ENCODE measurements at places on chromosomes 7 and 10. TPM values are rescaled to one million over a fixed set of nuclear protein-coding genes. Genes with fewer than 3 reads are reported as not detected.

PRSS37 gene
- not detected for total RNA-seq

GRCh38 chr7:23235813-23236221 is 10.8 kb upstream of the GPNMB start:
- no peak for DNase-seq
- H3K4me3 ChIP-seq = no peak overlapping the region
- H3K27ac ChIP-seq = no peak overlapping the region

DNA sequence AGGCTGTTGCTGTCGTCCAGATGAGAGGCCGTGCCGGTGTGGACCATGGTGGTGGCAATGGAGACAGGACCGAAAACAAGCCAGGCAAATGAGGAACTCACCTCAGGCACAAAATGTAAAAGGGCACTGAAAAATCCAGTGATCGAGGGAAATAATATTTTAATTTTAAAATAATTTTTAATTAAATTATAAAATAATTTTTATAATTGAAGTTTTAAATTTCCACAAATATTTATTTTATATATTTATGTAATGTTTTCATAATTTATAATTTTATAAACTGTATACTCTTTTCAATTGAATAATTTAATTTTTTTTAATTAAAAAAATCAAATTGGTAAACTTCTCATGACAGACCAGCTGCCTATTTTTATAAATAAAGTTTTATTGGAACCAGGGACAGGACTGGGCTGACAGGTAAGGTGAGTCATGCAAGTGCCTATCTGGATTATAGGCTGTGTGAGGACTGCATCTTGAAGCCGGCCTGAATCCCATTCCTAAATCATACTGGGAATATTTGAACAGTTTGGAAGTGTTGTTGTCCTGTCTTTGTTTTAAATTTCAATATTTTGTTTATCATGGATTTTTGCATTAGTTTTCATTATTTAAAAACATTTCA is 15.6 kb downstream of the ACSM6 start:
- no peaks in the 10 kb centered on the region for H3K36me3 ChIP-seq
- H3K27ac ChIP-seq = no peak overlapping the region
- H3K27me3 ChIP-seq = no peaks in the 10 kb centered on the region
- peaks cover 9% of the 10 kb centered on the region for H3K4me1 ChIP-seq
- no peak overlapping the region for H3K4me3 ChIP-seq

DNA sequence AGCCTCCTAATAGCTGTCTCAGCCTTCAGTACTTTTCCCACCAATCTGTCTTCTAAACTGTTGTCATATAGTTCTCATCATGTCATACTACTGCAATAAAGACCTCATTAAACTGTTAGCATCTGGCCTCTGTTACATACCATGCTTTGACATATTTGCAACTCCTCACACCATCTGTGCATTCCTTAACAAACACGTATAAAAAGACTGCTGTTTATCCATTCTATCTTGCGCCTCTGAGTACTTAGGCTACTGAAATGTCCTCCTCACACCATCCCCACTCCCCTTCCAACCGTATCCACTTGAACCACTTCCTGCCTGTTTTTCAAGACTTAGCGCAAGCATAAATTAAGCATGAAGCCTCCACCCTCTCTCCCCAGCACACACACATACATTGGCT is 41.6 kb downstream of the SLC16A9 start:
- no peak overlapping the region for H3K4me3 ChIP-seq
- H3K36me3 ChIP-seq = no peaks in the 10 kb centered on the region
- no peaks in the 10 kb centered on the region for H3K4me1 ChIP-seq
- no peak overlapping the region for H3K27ac ChIP-seq
- peaks cover 3% of the 10 kb centered on the region for H3K27me3 ChIP-seq
- no peak for DNase-seq

- H3K4me3 ChIP-seq = no peak overlapping the region
- peaks cover 34% of the 10 kb centered on the region for H3K36me3 ChIP-seq
- H3K27ac ChIP-seq = no peak overlapping the region
- no peak for DNase-seq
Observed at GRCh38 chr10:116913695-116914094, 64.4 kb downstream of the ENO4 start.

ADRA2A gene
- 1.5 TPM for total RNA-seq

- no peaks in the 10 kb centered on the region for H3K27me3 ChIP-seq
- no peak overlapping the region for H3K4me3 ChIP-seq
- H3K36me3 ChIP-seq = no peaks in the 10 kb centered on the region
Observed at GRCh38 chr7:137454246-137454724, 110.8 kb upstream of the PTN start.

GRCh38 chr10:817371-817770 is 114.1 kb downstream of the LARP4B start:
- H3K27me3 ChIP-seq = peaks cover 8% of the 10 kb centered on the region
- peaks cover 72% of the 10 kb centered on the region for H3K36me3 ChIP-seq
- no peak overlapping the region for H3K27ac ChIP-seq
- no peak for DNase-seq
- H3K4me3 ChIP-seq = no peak overlapping the region
- peaks cover 5% of the 10 kb centered on the region for H3K4me1 ChIP-seq

DNA sequence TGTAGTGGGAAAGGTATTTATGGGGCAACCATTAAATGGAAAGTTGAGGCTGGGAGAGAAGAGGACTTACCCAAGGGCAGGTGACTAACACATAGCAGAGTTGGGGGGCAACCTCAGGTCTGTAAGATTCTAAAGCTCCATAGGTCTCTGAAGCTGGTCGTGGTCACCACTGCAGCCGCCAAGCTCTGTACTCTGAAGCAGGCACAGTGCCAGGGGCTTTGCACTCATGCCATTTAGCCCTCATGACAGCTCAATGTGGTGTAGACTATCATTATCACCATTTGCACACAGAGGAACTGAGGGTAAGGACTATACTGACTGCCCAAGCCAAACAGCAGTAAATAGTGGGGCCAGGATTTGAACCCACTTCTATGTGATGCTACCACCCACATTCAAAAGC is 32.5 kb upstream of the TMEM273 start:
- H3K4me3 ChIP-seq = no peak overlapping the region
- H3K36me3 ChIP-seq = no peaks in the 10 kb centered on the region
- no peak for DNase-seq
- H3K27ac ChIP-seq = no peak overlapping the region
- peaks cover 2% of the 10 kb centered on the region for H3K4me1 ChIP-seq

GRCh38 chr7:50774319-50774718 is 8.4 kb downstream of the GRB10 start:
- peaks cover 46% of the 10 kb centered on the region for H3K36me3 ChIP-seq
- no peak for DNase-seq
- peaks cover 25% of the 10 kb centered on the region for H3K4me1 ChIP-seq
- no peak overlapping the region for H3K27ac ChIP-seq

ASIC3 gene
- total RNA-seq = 3.4 TPM

DNA sequence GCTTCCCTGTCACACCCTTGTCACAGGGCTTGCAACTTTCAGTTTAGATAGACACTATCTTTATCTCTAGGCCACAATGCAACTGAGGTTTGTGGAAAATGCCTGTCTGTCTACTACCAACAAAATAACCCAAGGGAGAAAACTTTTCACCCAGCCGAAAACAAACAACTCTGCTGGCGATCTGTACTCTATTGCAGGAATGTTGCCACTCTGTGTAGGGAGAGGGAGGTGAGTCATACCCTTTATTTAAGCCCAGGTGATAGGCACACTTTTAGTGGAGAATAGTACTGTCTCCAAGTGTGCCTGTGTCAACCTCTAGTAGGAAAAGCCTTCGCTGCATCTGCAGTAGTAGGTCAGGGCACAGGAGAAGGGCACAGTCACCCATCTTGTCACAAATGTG is 108.3 kb downstream of the SLC25A40 start:
- no peak overlapping the region for H3K27ac ChIP-seq
- peaks cover 4% of the 10 kb centered on the region for H3K36me3 ChIP-seq
- no peaks in the 10 kb centered on the region for H3K27me3 ChIP-seq
- no peaks in the 10 kb centered on the region for H3K4me1 ChIP-seq
- no peak for DNase-seq

DNA sequence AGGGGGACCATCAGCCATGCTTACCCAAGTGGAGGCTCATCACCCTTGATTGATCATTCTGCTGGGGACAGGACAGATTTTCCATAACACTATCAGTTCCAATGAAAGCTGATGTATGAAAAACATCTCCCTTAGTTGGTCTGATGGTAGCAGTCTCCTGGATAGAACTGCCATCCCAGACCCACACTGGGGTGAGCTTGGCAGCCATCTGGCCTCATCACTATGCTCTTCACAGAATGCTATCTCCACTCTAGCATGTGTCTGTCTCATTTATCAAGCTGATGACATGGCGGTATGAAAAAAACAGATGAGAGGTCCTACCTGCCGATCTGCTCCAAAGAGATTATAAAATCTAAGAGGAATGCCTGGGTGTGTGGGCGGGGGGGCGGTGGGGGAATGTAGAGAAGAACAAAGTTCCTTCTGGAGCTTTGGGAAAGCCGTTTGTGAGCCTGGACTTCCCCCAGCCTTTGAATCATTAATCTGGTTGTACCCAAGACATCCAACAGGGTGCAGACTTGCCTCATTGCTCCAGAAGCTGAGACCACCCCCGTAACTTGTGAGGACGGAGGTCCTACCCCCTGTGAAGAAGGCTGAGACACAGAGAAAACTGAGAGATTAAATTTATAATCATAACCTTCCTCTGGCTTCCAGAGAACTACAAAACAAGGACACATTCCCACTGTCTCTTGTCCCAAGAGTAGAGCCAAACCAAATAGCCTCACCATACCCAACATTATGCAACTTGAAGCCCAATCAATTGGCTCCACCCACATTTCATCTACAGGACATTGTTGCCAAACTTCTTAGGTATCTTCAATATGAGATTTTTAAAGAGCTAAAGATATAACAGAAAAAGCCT is 340.8 kb downstream of the KCNMA1 start:
- no peak overlapping the region for H3K4me3 ChIP-seq
- no peaks in the 10 kb centered on the region for H3K36me3 ChIP-seq
- H3K4me1 ChIP-seq = no peaks in the 10 kb centered on the region
- no peak for DNase-seq
- H3K27ac ChIP-seq = no peak overlapping the region

DNA sequence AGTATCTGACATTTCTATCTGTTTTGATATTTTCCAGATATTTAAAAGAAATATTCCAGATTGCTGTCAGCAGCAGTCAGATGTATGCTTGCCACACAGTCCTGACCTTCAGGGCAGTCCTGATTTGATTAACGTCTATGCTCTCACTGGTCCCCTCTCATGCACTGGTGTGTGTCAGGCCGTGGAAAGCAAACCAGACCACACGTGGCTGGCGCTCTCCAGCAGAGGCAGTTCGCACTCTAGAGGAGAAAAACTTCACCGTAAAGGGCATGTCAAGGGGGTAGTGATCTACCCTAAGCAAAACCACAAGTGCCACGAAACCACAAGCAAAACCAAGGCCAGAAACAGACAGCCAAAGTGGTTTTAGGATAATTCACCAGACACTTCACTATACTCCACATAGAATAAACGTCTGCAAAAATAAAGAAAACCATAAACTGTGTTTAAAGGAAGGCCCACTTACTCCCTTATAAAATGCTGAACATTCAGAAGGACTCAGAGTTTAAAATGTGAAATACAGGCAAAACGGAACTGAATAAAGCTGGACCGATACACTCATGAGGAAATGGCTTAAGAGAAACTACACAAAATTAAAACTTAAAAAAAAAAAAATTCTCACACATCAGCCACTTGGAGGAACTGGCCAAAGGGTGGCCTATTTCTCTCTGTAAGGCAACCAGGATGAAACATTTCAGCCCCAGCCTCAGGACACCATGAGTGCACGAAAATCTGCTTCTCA is 26.4 kb downstream of the PARP12 start:
- DNase-seq = no peak
- H3K36me3 ChIP-seq = no peaks in the 10 kb centered on the region
- H3K27ac ChIP-seq = no peak overlapping the region
- peaks cover 36% of the 10 kb centered on the region for H3K4me1 ChIP-seq
- no peak overlapping the region for H3K4me3 ChIP-seq
- no peaks in the 10 kb centered on the region for H3K27me3 ChIP-seq

GRCh38 chr10:73439605-73440312 is 6.4 kb upstream of the MSS51 start:
- H3K4me3 ChIP-seq = no peak overlapping the region
- H3K4me1 ChIP-seq = no peaks in the 10 kb centered on the region
- no peak for DNase-seq
- no peak overlapping the region for H3K27ac ChIP-seq

SPDYE2 gene
- total RNA-seq = not detected

NUTM2E gene
- 0.46 TPM for total RNA-seq

Data from endothelial cell (in vitro differentiated cells).